ENCODE measurements at places on chromosomes 11 and 22.

- peak; percentile 93 for DNase-seq
Observed at GRCh38 chr22:49935561-49935960, 17.1 kb downstream of the CRELD2 start.

DNA sequence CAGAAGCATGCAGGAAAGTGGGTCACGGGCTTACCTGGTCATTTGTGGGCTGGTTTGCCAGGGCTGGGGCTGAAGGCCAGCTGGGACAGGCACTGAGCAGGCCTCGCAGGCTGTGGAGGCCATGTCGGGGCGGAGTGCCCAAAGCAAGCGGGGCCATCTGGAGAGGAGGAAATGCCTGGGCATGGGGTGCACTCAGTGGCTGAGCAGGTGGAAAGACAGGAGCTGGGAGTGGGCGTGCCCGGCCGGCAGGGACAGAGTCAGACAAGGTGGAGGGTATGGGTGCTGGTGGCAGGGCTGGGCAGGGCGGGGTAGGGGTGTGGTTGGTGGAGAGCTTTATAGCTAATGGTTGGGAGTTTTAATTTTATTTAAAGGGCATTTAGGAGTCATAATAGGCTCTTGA is 27.4 kb downstream of the DAGLA start:
- no peak for DNase-seq

GRCh38 chr11:82184966-82185365 is 548.7 kb downstream of the FAM181B start:
- no peak for DNase-seq

- no peak for DNase-seq
Observed at GRCh38 chr11:105368711-105369110, 229.1 kb upstream of the CARD18 start.

- no peak for DNase-seq
Observed at GRCh38 chr11:5304046-5304445, 2.3 kb upstream of the OR51B4 start.

DNA sequence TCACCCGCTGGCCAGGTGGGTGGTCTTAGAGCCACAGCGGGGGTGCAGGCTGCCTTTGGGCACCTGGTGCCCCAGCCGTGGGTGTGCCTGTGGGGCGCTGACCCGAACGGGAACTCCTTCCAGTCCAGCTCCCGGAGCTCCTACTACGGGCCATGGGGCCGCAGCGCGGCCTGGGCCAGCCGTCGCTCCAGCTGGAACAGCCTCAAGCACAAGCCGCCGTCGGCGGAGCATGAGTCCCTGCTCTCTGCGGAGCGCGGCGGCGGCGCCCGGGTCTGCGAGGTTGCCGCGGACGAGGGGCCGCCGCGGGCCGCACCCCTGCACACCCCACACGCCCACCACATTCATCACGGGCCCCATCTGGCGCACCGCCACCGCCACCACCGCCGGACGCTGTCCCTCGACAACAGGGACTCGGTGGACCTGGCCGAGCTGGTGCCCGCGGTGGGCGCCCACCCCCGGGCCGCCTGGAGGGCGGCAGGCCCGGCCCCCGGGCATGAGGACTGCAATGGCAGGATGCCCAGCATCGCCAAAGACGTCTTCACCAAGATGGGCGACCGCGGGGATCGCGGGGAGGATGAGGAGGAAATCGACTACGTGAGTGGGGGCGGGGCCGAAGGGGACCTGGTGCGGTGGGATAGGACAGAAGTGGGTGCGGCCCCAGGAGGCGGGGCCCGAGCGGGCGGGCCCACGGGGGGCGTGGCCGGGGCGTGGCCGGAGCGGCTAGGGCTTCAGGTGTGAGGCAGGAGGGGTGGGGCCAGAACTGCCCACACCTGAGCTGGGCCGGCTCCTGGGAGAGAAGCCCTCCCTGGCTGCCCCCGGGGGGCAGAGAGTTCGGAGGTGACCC is 91.5 kb downstream of the CACNA1I start:
- no peak for DNase-seq

DNA sequence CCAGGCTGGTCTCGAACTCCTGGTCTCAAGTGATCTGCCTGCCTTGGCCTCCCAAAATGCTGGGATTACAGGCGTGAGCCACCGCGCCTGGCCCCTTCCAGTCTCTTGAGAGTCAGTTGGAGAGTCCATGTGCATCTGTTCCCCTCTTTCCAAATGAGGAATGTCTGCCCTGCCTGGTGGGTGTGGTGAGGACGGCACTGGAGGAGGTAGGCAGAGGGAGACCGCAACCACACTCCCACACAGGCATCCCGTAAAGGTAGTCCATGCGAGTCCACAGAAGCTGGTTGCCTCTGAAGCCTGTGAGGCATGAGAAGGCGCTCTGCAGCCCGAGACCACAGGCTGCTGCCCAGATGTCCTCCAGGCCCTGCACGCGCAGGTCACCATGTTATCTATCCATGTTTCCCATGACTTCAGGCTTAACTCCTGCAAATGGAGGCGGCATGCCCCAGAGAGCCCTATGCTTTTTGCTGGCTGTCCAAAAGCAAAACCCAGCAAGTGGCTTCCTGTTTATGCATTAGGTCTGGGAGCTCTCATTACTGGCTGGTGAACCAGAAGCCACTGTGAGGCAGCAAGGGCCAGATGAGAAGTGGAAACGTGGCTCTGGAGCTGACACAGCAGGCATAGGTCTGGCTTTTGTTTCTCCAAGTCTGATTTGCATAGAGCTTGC is 43.4 kb downstream of the GRIK4 start:
- DNase-seq, result no peak

GRCh38 chr11:61700212-61700611 is 20.0 kb downstream of the DAGLA start:
- peak; percentile 67 for DNase-seq

GRCh38 chr11:34356913-34357700 is 703 bp downstream of the ABTB2 start:
- peak; percentile 54 for DNase-seq

DNA sequence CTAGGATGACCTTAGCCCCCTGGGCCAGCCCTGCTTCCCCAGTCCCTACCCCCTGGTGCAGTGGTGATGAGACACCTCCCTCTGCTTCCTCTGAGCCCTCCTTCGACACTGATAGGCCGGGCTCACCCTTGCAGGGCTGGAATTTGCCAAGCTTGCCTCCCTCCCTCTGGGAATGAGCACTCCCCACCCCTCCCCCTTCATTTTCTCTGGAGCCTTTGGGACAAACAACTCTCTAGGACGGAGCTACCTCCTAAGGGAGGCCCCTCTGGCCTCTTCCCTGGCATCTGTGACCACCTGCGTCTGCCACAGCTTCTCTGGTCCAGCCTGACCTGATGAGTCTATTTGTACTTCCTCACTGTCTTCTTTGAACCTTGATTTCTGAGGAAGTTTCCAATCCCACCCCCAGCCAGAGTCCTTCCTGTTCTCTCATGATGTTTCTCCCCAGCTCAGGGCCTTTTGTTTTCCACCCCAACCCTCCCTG is 53.3 kb upstream of the ADA2 start:
- no peak for DNase-seq

- DNase-seq, result no peak
Observed at GRCh38 chr11:18063862-18064434, 17.9 kb upstream of the TPH1 start.

DNA sequence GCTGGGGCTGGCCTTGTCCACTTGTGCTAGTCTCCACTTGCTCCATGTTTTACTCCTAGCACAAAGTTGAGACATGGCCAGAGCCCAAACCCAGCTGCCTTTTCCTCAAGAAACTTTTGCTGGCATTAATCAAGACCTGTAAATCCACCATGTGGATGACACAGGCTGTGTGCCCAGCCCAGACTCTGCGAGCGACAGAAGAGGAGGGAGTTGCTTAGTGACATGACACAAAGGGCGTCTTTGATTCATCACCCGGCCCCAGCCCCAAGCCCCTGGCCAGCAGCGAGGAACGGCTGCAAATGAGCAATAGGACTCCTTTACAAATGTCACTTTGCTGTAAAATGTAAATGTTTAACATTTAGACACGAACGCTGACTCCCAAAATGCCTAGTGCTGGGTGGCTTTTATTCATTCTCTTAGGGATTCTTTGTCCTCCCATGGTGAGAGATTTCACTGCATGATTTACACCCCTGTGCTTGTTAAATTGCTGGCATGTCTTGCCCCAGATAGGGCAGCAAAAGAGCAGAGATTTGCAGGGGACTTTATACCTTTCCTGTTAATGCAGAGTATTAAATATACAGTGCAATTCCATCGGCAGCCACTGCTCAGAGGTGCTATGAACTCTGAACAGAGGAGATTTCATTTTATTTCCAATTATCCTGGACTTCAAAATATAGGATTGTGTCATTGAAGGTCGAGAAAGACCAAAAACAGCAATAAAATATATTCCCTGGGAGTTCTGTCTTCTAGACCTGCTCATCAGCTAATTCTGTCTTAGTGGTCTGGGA is 263.6 kb upstream of the NCAM1 start:
- DNase-seq, result no peak

GRCh38 chr11:73243093-73243485 is 25.0 kb downstream of the P2RY2 start:
- DNase-seq, result no peak

DNA sequence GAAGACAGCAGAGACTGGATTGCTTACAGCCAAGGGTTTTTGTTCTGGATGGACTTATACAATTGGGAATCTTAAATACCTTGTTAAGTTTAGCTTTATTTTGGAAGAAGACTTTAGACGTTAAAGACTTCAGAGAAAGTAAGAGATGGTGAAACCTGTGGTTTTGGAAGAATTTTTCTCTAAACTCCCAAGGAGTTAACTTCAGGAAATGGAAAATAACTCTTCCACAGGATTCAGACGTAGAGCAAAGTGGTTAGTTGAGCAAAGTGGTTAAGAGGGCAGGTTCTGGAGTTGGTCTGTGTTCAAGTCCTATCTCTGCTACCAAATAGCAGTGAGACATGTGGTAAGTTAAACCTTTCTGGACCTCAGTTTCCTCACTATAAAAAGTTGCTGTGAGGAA is 12.8 kb downstream of the PITPNB start:
- no peak for DNase-seq

DNA sequence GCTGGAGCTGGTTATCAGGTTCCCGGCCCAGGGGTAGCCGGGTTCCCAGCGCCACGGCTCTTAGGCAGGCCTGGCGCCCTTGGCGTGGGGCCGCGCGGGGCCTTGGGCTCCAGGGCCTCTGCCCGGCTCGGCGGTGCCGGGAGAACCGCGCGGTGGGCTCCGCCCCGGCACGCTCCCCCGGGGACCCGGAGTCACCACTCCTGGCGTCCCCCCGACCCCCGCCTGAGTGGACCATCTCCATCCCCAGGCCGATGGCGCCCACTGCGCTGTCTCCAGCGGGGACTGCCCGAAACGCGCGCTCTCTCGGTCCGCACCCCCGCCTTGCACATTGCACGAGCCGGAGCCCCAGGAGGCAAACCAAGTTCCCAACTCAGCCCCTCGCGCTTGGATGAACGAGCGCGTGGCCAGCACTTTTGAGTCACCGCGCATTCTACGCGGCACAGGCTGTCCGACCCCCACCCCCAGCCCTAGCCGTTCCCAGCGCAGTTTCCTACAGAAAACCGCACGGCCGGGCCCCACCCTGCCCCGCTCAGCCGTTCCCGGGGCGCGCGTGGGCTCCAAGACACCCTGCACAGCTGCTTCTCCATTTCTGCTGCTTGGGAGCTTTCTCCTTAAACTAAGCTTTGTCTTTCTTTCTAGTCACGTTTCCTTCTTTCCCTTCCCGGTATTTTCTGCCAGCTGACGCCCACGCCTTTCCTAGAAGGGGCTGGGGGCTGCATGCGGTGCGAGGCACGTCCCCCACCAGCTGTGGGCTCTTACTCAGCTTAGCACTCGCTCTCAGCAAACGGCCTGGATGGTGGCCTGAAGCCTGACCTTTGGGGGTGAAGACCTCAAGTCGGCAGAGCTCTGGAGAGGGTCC is 650 bp upstream of the CHID1 start:
- peak; percentile 59 for DNase-seq

DNA sequence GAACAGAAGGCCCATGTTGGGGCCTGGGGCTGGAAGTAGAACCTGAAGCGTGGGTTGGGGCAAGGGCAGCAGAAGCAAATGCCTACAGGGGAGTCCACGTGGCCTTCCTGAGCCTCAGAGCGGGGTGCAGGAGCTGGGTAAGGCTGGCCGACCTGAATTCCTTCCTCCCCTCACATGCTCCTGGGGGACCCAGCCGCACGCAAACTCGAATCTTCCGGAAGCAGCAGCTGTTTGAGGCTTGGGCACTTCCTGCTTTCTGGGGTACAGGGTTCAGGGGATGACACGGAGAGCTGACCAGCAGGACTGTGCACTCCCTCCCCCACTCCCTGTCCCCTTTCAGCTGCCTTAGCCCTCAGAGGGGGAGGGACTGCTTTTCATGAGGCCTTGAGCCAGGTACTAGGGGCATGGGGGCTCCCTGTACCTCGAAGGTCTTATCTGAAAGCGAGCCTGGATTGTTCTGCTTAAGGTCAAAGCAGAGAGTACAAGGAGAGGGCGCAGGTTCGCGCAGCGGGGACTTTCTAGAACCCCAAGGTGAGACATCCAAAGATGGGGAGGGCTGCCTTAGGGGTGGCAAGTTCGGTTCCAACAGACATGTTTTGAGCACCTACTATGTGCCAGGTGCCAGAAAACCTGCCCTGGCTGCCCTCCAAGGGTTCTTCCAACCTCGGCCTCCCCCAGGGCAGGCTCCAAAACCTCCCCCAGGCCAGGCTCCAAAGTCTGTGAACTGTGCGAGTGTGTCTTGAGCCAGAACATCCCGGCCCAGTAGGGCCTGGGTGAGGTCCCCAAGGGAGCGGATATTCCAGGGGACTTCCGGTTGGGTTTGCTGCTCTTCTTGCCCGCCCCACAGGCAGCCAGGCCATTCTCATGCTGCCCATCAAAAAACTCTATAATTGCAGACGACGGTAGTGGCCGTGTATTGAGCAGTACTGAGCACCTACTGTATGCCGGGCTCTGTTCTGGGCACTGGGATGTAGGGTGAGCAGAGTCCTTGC is 1.7 kb downstream of the NCF4 start:
- DNase-seq, result peak; percentile 46

GRCh38 chr11:84608837-84609196 is 1018.3 kb downstream of the DLG2 start:
- DNase-seq, result no peak

- no peak for DNase-seq
Observed at GRCh38 chr11:77154381-77155081, 26.5 kb downstream of the MYO7A start.

- DNase-seq, result no peak
Observed at GRCh38 chr22:37212174-37212906, at the start of gene SSTR3. Gene SSTR3 (minus strand): TSS chr22:37212477. CDS start chr22:37207803, 4,674 bp downstream.

GRCh38 chr22:38554281-38554680 is 15.7 kb downstream of the DMC1 start:
- DNase-seq, result no peak

GRCh38 chr11:113705871-113706655 is at the start of gene TMPRSS5:
Gene TMPRSS5 (minus strand): TSS chr11:113706308. CDS start chr11:113706224, 84 bp downstream.
- DNase-seq, result no peak

DNA sequence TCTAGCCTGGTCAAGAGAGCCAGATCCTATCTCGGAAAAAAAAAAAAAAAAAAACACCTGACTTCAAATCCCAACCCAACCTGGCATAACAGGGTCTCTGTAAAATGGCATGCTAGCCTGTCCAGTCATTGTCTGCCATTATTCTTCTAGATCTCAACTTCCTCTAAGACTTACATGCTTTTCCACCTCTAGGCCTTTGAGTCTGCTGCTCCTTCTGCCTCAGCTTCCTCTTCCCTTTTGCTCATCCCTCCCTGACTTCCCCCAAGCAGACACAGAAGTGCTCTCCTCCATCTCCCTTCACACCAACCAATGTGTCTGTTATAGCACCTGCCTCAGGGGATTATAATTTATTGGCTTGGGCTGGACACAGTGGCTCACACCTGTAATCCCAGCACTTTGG is 7.8 kb downstream of the STK33 start:
- DNase-seq, result peak; percentile 13
